Breast epithelium (tissue), 4 donors: ENCODE measurements at places on chromosomes 12 and 14. TPM values are rescaled to one million over a fixed set of nuclear protein-coding genes. Genes with fewer than 3 reads are reported as not detected.

TGFB3 gene
- total RNA-seq = 35.7 TPM

ASB2 gene
- total RNA-seq = not detected

DNA sequence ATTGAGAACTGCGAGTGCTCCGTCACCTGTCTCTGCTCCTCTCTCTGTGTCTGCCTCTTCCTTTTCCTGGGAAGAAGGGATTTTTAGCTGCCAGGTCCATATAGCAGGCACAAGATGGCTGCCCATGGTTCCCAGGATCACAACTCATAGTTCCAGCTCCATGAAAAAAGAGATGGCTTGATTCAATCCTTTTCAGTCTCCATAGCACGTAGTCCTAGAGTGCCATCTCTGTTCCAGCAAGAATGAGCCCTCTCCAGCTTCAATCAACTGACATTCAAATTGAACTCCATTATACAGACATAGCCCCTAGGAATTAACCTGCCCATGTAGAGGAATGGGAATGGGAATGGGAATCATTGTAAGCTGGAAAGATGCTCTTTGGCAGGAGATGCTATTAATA, 34.7 kb upstream of the RTRAF start:
- H3K36me3 ChIP-seq = no peaks in the 10 kb centered on the region
- no peak overlapping the region for H3K27ac ChIP-seq
- H3K27me3 ChIP-seq = no peaks in the 10 kb centered on the region
- no peak overlapping the region for H3K4me3 ChIP-seq

DNA sequence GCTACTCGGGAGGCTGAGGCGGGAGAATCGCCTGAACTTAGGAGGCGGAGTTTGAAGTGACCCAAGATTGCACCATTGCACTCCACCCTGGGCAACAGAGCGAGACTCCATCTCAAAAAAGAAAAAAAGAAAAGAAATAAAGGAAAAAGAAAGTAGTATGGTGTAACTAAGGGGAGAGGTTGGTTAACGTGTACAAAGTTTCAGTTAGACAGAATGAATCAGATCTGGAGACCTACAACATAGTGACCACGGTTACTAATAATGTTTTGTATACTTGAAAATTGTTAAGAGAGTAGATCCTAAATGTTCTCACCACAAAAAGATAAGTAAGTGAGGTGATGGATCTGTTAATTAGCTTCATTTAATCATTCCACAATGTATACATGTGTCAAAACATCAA, 1208.8 kb downstream of the VRK1 start:
- no peak for DNase-seq
- H3K36me3 ChIP-seq = no peaks in the 10 kb centered on the region
- H3K4me3 ChIP-seq = no peak overlapping the region
- no peaks in the 10 kb centered on the region for H3K27me3 ChIP-seq
